Kidney epithelial cell (primary cell): ENCODE measurements at places on chromosomes 16 and 17.

GRCh38 chr16:4706871-4707270 lies 13.5 kb downstream of the NUDT16L1 start:
- no peak for DNase-seq

GRCh38 chr17:71963351-71963750 lies 157.5 kb upstream of the SOX9 start:
- DNase-seq: no peak

GRCh38 chr17:3695723-3696411 lies at the start of gene P2RX5:
Gene P2RX5 (minus strand): TSS chr17:3696155. CDS start chr17:3696005, 150 bp downstream.
- DNase-seq: no peak

DNA sequence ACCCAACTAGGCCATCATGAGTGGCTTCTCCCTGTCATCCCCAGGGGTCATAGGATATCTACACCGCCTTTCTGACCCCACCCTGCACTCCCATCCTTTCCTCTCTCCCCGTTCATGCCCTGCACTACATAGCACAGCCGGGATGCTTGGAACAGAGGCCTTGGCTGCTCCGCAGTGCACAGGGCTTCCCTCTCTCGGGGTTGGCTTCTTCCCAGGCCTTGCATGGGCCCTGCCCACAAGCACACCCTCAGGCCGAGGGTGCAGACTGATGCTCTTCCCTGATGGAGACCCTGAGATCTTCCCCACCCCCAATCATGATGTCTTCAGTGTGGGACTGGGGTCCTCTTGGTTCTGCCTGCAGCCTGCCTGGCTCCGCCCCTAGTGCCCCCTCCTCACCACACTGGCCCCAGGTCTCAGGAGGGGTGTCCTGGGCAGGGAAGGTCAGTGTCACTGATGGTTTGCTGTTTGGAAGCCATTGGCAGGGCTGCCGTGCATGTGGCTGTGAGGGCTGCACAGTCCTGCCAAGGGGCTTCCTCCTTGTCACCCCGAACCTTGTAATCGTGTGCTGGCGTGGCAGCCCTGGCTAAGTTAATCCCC lies 14.3 kb upstream of the NAGLU start:
- no peak for DNase-seq

GRCh38 chr17:64679710-64680216 lies 17.7 kb upstream of the SMURF2 start:
- DNase-seq: peak; percentile 80

DNA sequence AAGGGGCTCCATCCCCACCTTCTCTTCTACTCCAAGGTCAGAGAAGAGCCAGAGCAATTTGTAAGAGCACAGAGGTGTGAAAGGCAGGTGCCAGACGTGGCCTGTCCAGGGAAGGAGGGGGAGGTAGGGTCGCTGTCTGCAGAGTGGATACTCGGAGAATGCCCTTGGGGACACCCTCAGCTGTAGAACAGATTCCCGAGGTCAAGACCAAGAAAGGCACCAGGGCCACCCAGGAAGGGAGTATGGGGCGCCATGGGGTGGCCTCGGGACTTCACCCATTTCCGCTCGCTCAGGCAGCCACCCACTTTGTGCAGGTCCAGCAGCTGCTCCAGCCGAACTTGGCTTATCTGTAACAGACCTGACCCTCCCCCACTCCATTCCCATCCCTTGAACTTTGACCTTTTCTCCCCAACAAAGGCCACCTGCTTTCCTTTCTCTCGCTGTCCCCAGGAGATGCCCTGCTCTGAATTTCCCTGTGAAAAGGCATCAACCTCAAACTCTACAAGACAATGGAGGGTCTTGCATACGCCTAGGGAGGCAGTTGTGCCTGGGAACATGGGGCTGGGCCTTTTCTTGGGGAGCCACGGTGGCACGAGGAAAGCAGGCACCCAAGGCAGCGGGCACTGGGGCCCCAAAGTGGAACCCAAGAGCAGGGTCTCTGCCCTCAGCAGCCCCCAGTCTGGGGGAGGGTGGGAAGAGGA lies 11.3 kb upstream of the AXIN2 start:
- no peak for DNase-seq

DNA sequence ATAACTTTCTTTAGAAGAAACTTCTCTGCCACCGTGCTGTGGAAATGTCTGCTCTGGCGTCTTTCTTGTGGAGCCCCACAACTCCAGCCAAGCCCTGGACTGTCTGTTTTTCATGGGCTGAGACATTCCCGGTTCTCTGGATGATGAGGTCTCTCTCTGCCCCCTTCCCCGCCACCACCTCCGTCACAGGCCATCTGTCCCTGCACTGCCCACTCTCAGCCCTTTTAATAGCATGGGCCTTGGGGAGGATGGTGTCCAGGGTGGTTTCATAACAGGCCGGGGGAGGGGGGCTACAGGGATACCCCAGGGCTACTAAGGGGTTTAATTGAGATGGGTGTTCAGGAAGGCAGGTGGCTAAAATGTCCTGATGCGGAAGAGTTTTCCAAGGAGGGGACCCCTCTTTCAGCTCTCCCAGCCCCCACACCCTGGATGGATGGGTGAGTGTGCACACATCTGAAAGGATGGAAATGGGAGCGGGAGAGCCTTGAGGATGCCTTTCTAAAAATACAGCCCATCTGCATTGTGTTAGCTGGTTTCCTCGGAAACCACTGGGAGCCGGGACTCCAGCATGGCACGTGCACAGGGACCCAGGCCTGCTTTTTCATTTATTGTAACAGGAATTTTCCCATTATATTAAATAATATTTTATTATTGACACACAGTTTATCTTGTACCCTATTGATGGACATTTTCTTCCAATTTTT lies 14.6 kb upstream of the NDRG4 start:
- no peak for DNase-seq

GRCh38 chr16:75109732-75110243 lies 6.8 kb downstream of the LDHD start:
- no peak for DNase-seq

DNA sequence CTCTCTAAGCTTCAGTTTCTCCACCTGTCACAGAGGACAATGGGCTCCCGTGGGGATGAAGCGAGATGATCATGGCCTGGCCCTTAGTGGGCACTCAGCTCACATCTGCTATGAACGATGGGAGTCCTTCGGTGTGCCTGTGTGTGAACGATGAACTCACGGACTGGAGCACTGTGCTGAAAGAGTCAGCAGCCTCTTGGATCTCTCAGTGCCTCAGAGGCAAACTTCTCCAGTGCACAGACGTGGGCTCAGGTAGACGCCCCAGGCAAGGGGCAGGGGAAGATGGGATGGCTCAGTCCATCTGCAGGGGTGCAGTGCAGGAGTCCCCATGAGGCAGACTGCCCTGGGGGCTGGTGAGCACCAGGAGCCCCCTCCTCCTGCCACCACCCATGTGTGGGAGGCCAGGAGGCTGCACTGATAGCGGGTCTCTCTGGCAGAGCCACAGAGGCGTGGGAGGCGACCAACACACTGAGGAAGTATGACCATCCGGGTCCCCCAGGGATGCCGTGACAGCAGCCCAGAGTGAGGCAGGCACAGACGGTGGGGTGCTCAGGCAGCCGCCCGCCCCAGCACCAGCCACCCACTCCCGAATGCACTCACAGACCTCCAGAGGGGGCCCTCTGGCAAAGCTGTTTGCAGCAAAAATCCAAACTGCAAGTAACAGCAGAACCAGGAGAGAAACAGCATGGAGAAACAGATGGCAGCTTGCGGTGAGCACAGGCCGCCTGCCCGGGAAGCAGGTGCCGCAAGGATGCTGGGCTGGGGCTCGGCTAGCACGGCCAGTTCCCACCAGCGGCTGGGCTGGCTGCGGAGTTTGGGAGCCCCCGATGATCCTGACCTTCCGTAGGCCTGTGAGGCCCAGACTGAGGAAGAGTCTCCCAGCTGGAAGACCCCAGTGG lies 82.7 kb downstream of the RPH3AL start:
- DNase-seq: no peak

- no peak for DNase-seq
These were observed 373.9 kb downstream of the CPPED1 start for GRCh38 chr16:12429756-12430155.

- DNase-seq: no peak
These were observed 198 bp upstream of the SHISA9 start for GRCh38 chr16:12901204-12901596.

GRCh38 chr17:77566566-77567138 lies 391.9 kb upstream of the TNRC6C start:
- no peak for DNase-seq

DNA sequence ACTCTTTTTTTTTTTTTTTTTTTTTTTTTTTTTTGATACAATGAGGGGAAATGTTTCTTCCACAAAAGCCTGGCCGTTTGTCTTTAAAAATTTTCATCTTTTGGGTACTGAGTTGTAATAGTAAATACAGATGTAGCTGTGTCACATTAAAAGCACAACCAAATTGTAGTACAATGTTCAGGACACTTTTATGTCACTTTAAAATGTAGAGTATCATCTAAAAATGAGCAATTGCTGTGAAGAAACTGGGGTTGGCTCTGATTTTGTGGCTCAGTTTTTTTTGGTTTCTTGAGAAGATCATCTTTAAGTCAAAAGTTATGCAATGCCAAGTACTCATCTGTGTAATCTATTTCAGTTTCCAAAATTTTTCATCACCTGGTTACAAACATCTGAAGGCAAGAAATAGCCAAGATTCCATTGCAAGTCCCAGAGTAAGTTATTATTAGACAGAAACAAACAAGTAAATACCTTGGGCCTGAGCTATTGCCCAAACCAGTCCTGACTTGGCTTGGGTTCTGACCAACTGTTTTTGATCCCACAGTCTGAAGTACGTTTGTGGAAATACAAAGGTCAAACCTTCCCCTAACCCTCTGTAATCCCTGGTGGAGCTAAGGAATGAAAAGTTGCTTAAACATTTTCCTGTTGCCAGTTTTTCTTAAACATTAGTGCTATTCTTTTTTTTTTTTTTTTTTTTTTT lies 717.2 kb downstream of the WWOX start:
- DNase-seq: no peak

- no peak for DNase-seq
These were observed 49.4 kb downstream of the ASIC2 start for GRCh38 chr17:33243732-33244131.

- DNase-seq: no peak
These were observed 21.0 kb upstream of the ITGAX start for GRCh38 chr16:31333686-31334649.

DNA sequence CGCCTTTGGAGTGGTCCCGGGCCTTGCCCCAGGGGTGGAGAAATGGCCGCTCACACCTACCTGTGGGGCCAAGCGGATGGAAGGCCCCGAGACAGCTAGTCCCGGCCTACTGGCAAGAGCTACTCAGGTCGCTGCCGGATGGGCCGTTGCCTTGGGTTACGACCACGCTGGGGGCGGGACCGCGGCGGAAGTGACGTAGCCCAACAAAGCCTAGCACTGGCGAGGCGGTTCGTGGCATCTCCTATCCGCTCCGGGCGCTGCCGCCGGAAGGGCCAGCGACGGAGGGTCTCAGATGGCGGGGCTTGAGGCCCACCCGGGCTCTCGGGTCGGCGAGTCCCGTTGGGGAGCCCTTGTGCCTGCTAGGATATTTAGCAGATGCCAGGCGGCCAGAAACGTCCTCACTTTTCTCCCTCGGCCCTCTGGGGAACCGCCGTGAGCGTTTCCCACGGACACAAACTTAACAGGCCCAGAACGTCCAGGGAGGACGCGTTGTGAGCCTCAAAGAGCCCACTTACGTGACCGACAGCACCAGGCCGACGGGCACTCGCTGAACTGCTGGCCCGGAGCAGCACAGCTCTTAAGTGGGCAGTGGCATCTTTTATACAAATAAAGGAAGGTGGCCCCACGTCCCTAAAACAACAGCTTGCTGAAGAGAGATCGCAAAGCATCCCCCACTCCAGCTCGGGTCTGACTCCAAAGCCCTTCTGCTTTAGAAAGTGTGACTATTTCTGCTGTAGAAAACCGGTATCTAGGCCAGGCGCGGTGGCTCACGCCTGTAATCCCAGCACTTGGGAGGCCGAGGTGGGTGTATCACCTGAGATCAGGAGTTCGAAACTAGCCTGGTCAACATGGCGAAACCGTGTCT lies at the start of gene C16orf46:
C16orf46 (minus strand) TSS at position 163 of the 865 bp plus-strand sequence. CDS start 13,283 bp downstream, outside the sequence.
- DNase-seq: peak; percentile 74

DNA sequence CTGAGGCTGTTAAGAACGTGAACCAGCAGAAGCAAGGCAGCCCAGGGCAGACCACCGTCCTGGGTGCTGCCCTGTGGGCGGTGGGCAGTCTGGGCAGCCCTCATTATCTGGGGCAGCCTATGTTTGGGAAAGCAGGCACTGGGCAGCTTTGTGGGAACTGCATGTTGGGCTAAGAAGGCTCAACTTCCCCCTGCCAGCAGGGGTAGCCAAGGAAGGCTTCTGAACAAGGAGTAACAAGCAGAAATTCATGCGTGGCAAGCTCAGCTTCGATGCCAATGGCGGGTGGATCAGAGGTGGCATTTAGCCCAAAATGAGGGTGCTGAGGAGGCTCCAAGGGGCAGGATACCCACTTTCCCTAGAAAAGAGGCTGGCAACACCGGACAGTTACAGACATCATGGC lies 42.7 kb upstream of the METRNL start:
- DNase-seq: no peak

- no peak for DNase-seq
These were observed 2.7 kb downstream of the WDR90 start for GRCh38 chr16:651844-652243.

- DNase-seq: peak; percentile 95
These were observed 22.9 kb upstream of the YWHAE start for GRCh38 chr17:1422885-1423284.

DNA sequence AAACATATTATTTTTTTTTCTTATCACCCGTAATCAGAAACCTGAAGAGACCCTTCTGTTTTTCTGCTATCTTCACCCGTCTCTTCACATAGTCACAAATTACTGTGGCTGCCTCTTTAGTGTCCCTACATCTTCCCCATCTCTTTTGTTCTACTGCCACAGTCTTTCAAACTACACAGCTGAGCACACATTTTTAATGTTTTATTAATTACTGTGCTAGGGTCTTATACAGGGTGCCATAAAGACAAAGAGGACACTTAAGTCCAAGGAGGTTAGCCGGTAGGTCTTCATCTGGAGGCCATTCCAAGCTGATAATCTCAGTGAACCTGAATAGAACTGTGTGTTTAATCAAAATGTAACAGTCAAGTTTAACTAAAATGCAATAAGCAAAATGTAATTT lies 20.7 kb downstream of the CNTNAP4 start:
- DNase-seq: no peak

GRCh38 chr17:20095336-20096080 lies 86.3 kb downstream of the SPECC1 start:
- peak; percentile 5 for DNase-seq

DNA sequence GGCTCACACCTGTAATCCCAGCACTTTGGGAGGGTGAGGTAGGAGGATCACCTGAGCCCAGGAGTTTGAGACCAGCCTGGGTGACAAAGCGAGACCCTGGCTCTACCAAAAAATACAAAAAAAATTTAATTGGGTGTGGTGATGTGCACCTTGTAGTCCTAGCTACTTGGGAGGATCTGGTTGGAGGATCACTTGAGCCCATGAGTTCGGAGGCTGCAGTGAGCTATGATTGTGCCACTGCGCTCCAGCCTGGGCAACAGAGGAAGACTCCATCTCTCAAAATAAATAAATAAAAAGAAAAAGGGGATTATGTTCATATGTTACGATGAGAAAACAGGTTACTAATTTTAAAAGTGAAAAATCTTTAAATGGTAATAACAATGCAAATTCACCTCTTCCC lies 996 bp downstream of the MLKL start:
- DNase-seq: no peak

DNA sequence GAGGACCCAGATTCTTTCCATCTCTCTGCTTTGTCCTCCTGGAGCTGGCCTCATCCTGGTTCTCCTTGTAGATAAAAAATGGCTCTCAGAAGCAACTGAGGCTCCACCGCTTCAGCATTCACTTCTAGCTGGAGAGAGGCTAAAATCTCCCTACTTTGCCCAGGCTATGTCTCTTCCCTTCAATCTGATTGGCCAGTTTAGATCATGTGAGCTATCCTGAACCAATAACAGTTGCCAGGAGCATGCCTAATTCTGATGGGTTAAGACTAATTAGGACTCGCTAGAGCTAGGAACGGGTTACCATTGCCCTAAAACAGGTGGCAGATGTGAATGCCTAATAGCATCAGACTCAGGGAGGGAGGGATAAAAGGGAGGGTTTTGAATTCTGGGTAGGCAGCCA lies 89.6 kb downstream of the GPR139 start:
- DNase-seq: no peak
